ENCODE measurements at places on chromosomes 1 and 21.

GRCh38 chr1:240046000-240046399, 45.7 kb upstream of the FMN2 start:
- H3K27ac ChIP-seq, result no peak overlapping the region
- DNase-seq, result no peak
- H3K4me3 ChIP-seq, result no peak overlapping the region
- no peaks in the 10 kb centered on the region for H3K4me1 ChIP-seq
- no peaks in the 10 kb centered on the region for H3K27me3 ChIP-seq
- no peaks in the 10 kb centered on the region for H3K36me3 ChIP-seq

GRCh38 chr1:247812637-247813036, 11.3 kb downstream of the OR14A16 start:
- no peak overlapping the region for H3K4me3 ChIP-seq
- no peaks in the 10 kb centered on the region for H3K27me3 ChIP-seq
- no peaks in the 10 kb centered on the region for H3K36me3 ChIP-seq
- H3K4me1 ChIP-seq, result no peaks in the 10 kb centered on the region

- no peak overlapping the region for H3K27ac ChIP-seq
- no peaks in the 10 kb centered on the region for H3K36me3 ChIP-seq
- no peaks in the 10 kb centered on the region for H3K27me3 ChIP-seq
- H3K4me1 ChIP-seq, result no peaks in the 10 kb centered on the region
Measured at GRCh38 chr1:229749992-229750391, 123.9 kb downstream of the URB2 start.

GRCh38 chr1:117620440-117620839, 14.6 kb downstream of the TENT5C start:
- no peak overlapping the region for H3K27ac ChIP-seq
- no peaks in the 10 kb centered on the region for H3K36me3 ChIP-seq
- H3K4me1 ChIP-seq, result no peaks in the 10 kb centered on the region
- DNase-seq, result no peak
- H3K4me3 ChIP-seq, result no peak overlapping the region

DNA sequence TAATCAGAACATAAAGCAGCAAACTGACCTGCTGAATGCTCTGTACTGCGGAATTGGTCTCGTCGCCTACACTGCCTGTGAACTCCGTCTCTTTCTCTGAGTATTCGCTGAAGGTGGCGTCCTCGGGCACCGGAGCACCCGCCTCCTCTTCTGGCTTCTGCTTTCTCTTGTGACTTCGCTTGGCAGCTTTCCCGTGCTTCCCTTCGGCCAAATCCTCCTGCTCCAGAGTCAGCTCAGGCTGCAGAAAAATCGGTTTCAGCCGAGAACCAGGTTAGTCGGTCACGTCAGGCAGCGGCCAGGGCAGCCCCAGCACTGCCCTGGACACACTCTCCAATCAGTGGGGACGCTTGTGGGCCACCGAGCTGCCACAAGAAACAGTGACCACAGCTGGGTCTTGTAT, 35.8 kb upstream of the RIPK4 start:
- peak; percentile 82 for DNase-seq
- no peak overlapping the region for H3K27ac ChIP-seq
- no peak overlapping the region for H3K4me3 ChIP-seq
- peaks cover 17% of the 10 kb centered on the region for H3K4me1 ChIP-seq
- peaks cover 33% of the 10 kb centered on the region for H3K36me3 ChIP-seq
- no peaks in the 10 kb centered on the region for H3K27me3 ChIP-seq

DNA sequence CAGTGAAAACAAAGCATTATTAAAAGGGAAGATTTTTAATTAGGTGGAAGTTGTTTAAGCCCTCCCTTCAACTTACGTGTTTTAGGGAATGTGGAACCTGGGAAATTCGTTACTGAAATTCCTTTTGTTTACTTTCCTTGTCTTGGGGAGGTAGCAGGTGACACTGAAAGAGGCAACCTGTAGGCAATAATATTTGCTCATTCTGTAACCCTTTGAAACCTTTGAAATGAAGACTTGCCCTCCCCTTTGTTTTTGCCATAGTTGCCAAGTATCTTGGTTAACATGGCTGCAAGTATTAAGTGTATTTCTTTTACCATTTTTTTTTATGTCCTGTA, 1.7 kb downstream of the MRPS6 start:
- H3K36me3 ChIP-seq, result no peaks in the 10 kb centered on the region
- H3K4me1 ChIP-seq, result peaks cover 16% of the 10 kb centered on the region
- H3K27me3 ChIP-seq, result no peaks in the 10 kb centered on the region
- H3K27ac ChIP-seq, result no peak overlapping the region

DNA sequence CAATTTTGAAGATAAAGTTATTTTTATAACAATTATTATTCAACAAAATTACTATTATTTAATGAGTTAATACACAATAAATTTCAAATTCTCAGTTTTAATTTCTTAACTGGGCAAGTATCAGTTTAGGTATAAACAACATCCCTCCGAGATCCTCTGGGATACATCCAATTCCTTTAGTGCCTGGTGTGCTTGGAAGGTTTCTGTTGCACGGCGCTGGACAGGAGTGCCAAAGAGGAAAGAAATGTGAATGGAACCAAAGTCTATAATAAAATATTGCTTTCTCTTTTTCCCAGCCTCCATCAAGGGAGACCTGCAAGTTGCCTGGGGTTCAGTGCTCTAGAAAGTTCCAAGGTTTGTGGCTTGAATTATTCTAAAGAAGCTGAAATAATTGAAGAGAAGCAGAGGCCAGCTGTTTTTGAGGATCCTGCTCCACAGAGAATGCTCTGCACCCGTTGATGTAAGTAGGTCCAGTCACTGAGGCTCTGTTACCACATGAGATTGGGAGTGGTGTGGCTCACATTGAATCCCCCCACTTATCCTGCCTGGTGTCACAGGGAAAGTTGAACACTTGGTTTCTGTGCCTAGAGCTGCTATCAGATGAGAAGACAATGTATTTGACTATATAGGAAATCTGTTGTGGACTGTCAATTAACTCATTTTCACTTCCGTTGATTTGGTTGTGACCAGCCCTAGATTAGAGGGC, 22.8 kb downstream of the DDR2 start:
- H3K4me3 ChIP-seq, result no peak overlapping the region
- DNase-seq, result no peak
- H3K27me3 ChIP-seq, result no peaks in the 10 kb centered on the region
- no peak overlapping the region for H3K27ac ChIP-seq
- no peaks in the 10 kb centered on the region for H3K4me1 ChIP-seq

- no peak overlapping the region for H3K4me3 ChIP-seq
- no peaks in the 10 kb centered on the region for H3K36me3 ChIP-seq
- H3K27ac ChIP-seq, result no peak overlapping the region
- peak; percentile 65 for DNase-seq
Measured at GRCh38 chr21:29187944-29188343, 57.5 kb downstream of the MAP3K7CL start.

DNA sequence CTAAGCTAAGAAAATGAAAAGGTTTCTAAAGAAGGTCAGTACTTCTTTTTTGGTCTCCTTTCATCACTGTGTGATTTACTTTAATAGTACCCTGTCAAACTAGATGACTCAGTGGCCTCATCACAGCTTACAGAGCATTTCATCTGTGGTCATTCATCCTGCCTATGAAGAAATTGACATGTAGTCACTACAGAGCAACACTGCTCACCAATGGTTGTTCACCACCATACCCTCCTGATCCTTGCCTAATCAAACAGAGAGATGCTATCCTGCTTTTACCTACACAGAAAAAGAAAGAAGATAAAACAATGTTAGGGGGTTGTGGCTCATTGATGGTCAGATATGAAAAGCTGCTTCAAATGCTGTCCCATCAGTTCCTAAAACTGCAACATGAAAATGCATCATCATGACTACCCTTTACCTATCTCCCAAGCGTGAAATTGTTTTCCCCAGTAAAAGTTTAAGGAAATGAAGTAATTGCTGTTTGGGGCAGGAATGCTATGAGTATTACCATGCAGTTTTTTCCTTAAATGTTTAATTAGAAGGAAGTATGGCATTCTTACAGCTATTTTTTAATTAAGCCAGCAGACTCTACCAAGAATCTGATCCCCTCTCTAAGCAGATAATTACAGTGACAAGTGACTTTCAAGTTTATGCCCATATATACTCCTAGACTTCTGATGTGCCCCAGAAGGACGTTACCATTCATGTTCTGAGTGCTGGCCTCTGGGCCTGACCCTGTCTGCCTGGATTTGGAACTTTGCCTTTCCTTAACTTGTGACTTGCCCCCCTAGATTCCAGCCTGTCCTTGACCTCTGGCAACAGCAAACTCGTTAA, 46.1 kb upstream of the FBXO28 start:
- no peak for DNase-seq
- H3K27ac ChIP-seq, result no peak overlapping the region
- no peak overlapping the region for H3K4me3 ChIP-seq
- no peaks in the 10 kb centered on the region for H3K4me1 ChIP-seq

- no peaks in the 10 kb centered on the region for H3K27me3 ChIP-seq
- H3K36me3 ChIP-seq, result no peaks in the 10 kb centered on the region
- peak overlapping the region; percentile 32 for H3K4me3 ChIP-seq
- H3K27ac ChIP-seq, result peak overlapping the region; percentile 76
Measured at GRCh38 chr1:60867782-60868181, 214.6 kb upstream of the NFIA start.

- no peak overlapping the region for H3K4me3 ChIP-seq
- DNase-seq, result no peak
- peaks cover 2% of the 10 kb centered on the region for H3K27me3 ChIP-seq
- peaks cover 23% of the 10 kb centered on the region for H3K4me1 ChIP-seq
- peaks cover 2% of the 10 kb centered on the region for H3K36me3 ChIP-seq
Measured at GRCh38 chr21:44462086-44462833, 7.0 kb downstream of the LRRC3 start.

DNA sequence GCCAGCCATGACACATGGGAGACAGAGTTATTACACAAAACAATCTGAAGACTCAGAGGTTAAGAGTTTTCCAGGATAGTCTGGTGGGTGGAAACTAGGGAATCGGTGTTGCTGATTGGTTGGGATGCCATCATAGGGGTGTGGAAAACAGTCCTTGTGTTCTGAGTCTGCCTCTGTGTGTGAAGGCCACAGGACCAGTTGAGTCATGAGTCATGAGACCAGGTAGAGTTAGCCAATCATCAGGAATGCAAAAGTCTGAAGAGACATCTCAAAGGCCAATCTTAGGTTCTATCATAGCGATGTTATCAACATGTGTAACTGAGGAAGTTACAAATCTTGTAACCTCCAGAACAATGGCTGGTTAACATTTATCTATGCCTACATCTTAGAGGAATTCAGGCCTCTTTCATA, 49.7 kb upstream of the NEK7 start:
- no peaks in the 10 kb centered on the region for H3K27me3 ChIP-seq
- H3K4me1 ChIP-seq, result no peaks in the 10 kb centered on the region
- no peaks in the 10 kb centered on the region for H3K36me3 ChIP-seq
- no peak overlapping the region for H3K27ac ChIP-seq
- no peak for DNase-seq
- no peak overlapping the region for H3K4me3 ChIP-seq

DNA sequence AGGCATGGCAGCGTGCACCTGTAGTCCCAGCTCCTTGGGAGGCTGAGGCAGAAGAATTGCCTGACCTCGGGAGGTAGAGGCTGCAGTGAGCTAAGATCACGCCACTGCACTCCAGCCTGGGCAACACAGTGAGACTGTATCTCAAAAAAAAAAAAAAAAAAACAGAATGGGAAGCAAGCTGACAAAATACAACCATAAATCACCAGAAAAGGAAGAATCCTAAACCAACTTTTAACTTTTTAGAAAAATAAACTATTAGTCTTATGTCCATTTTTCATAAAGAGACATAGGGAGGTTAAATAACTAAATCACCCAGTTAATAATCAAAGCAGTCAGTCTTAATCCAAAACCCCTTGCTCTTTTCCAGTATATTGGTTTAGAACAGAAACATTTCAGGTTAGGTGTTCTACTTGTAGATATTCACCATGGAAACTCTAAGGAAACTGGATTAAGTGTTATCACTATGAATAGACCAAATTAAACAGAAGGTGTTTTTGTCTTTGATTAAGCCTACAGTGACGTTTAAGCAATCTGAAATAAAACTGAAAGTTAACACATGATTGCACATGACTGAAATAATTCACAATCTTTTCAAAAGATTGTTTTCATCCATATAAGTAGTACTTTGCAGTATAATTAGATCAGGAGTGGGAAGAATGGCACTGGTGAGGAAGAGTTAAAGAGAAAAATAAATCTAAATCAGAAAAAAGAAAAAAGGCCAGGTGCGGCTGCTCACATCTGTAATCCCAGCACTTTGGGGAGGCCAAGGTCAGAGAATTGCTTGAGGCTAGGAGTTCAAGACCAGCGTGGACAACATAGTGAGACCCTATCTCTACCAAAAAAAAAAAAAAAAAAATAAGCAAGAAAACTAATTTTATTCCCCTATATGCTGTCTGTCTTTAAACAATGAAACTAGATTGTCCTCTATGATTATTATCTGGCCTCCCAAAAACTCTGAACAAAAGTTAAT, 9.6 kb downstream of the CDC42BPA start:
- no peaks in the 10 kb centered on the region for H3K27me3 ChIP-seq
- peaks cover 3% of the 10 kb centered on the region for H3K36me3 ChIP-seq
- DNase-seq, result no peak
- H3K27ac ChIP-seq, result no peak overlapping the region

- peak overlapping the region; percentile 90 for H3K27ac ChIP-seq
- peaks cover 10% of the 10 kb centered on the region for H3K36me3 ChIP-seq
- DNase-seq, result no peak
- H3K27me3 ChIP-seq, result no peaks in the 10 kb centered on the region
- peaks cover 25% of the 10 kb centered on the region for H3K4me1 ChIP-seq
Measured at GRCh38 chr1:34984435-34984792, 733 bp downstream of the TMEM35B start.

DNA sequence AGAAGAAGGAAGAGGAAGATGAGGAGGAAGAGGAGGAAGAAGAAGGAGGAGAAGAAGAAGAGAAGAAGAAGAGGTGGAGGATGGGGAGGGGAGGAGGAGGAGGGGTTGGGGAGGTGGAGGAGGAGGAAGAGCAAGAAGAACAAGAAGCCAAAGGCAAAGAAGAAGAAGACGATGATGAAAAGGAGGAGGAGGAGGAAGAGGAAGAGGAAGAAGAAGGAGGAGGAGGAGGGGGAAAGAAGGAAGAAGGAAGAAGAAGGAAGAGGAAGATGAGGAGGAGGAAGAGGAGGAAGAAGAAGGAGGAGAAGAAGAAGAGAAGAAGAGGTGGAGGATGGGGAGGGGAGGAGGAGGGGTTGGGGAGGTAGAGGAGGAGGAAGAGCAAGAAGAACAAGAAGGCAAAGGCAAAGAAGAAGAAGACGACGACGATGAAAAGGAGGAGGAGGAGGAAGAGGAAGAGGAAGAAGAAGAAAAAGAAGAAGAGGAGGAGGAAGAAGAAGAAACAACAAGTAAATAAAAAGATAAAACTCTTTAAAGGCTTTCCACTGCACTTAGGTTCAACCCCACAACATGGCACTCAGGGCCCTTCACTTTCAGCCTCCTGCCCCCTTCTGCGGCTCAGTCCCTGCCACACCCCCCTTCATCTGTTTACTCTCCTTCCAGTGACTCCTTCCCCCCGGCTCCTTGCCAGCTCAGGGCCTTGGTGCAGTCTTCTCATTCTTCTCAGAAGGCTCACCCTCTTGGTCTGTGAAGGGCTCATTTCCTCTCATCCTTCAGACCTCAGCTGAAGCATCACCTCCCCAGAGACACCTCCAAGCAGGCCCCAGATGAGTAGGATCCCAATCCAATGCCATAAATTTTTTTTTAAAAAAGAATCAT, 114.0 kb downstream of the KCNN3 start:
- H3K27ac ChIP-seq, result no peak overlapping the region
- peaks cover 12% of the 10 kb centered on the region for H3K4me1 ChIP-seq
- H3K4me3 ChIP-seq, result no peak overlapping the region
- H3K27me3 ChIP-seq, result peaks cover 8% of the 10 kb centered on the region

- DNase-seq, result no peak
- no peak overlapping the region for H3K27ac ChIP-seq
- no peaks in the 10 kb centered on the region for H3K27me3 ChIP-seq
- no peak overlapping the region for H3K4me3 ChIP-seq
- H3K4me1 ChIP-seq, result no peaks in the 10 kb centered on the region
Measured at GRCh38 chr1:207362962-207363860, 41.7 kb downstream of the CD55 start.

GRCh38 chr1:169460191-169460833, 25.4 kb downstream of the SLC19A2 start:
- no peak overlapping the region for H3K4me3 ChIP-seq
- no peaks in the 10 kb centered on the region for H3K36me3 ChIP-seq
- H3K4me1 ChIP-seq, result no peaks in the 10 kb centered on the region
- peaks cover 8% of the 10 kb centered on the region for H3K27me3 ChIP-seq
- H3K27ac ChIP-seq, result no peak overlapping the region
